Stimulated activated CD8-positive, alpha-beta memory T cell treated with anti-CD3 and anti-CD28 coated beads, Interleukin-2, amount 100 ng/mL, for 1 hour (primary cell): ENCODE measurements at places on chromosomes 3 and 15.

DNA sequence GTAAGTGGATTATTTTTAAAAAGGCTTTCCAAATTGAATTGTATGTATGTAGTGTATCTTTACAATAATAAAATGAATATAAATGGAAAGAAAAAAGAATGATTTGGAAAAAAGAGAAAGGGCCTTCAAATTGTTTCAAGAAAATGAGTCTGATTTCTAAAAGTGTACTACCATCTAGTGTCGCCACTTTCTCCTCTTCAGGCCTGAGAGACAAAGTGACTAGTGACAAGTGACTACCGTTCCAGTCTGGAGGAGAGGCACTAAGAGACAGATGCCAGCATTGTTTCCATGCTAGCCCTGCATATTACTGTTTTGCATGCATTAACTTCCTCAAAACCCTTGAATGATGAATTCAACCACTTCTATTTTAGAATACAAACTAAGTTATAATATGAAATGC, 39.3 kb downstream of the P3H2 start:
- no peak for DNase-seq

- no peak for DNase-seq
These were observed 82.3 kb upstream of the OXTR start for GRCh38 chr3:8851703-8852102.

GRCh38 chr3:171614318-171614921, 154.2 kb upstream of the TNIK start:
- no peak for DNase-seq

- no peak for DNase-seq
These were observed 19.0 kb downstream of the SPATA12 start for GRCh38 chr3:57079474-57079831.

- DNase-seq: no peak
These were observed 1435.2 kb upstream of the CADM2 start for GRCh38 chr3:83523470-83524073.

GRCh38 chr15:48396020-48396419, 64.8 kb downstream of the DUT start:
- no peak for DNase-seq

DNA sequence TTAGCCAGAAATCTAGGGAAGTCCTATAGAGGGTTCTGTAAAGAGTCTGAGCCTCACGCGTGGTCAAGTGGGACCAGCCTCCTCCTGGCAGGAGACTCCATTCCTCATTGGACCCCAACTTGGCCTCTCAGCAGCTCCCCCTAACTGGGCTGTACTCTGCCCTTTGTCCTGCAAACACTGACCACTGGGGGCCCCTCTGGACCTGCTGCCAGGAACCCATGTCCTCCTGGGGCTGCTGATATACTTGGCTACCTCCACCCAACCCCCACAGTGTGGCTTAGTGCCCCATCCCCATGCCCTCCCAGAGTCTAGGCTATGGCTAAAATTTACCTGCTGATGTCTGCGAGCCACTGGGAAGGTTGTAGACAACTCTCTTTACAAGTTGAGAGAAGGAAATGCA, 62.7 kb downstream of the UBP1 start:
- no peak for DNase-seq

GRCh38 chr3:183185696-183186095, 23.2 kb upstream of the LAMP3 start:
- DNase-seq: no peak

GRCh38 chr3:113354307-113354706, 87.0 kb downstream of the CFAP44 start:
- DNase-seq: no peak

DNA sequence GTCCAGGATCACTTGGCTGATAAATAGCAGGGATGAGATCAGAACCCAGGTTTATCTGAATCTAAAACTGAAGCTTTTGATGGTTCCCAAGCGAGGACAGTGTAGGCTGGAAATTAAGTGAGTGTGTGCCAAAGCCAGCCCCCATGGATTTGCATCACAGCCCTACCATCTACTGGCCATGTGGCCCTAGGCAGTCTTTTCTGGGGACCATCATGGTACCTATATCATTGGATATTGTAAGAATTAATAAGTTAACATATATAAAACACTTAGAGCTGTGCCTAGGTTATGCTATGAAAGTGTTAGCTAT, 32.8 kb upstream of the SSR3 start:
- no peak for DNase-seq
